Activated naive CD8-positive, alpha-beta T cell treated with anti-CD3 and anti-CD28 coated beads for 36 hours (primary cell): ENCODE measurements at places on chromosomes 2 and 18. TPM values are rescaled to one million over a fixed set of nuclear protein-coding genes. Genes with fewer than 3 reads are reported as not detected.

Gene FAM237A
- not detected for total RNA-seq

- DNase-seq = no peak
These were observed 83.9 kb downstream of the CERS6 start for GRCh38 chr2:168539945-168540344.

DNA sequence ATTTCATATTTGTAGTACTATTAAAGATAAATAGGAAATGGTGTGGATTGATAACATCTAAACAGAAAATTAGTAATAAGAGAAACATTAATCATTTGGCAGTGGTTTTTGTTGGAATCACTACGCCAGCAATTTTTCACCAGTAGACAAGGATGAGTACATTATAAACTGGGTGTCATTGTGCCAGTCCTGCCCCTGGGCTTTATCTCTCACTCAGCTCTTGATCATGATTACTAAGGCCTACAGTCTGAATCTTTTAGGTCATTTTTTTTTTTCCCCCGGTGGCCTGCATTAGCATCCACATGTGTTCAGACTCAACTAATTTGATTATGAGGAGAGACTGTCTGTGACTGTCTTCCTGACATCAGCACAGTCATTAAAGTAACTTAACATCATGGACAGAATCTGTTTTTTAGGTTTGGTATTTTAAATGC is 16.2 kb downstream of the GULP1 start:
- no peak for DNase-seq

Gene IGFBP5
- not detected for total RNA-seq

- DNase-seq = no peak
These were observed 40.0 kb downstream of the IL1RL2 start for GRCh38 chr2:102226612-102227391.

GRCh38 chr2:239167011-239167673 is 233.7 kb downstream of the HDAC4 start:
- no peak for DNase-seq

GRCh38 chr2:1584051-1584531 is 160.2 kb downstream of the PXDN start:
- no peak for DNase-seq

Gene CWC22
- 28.5 TPM for total RNA-seq

Gene PIGN
- 25.0 TPM for total RNA-seq

DNA sequence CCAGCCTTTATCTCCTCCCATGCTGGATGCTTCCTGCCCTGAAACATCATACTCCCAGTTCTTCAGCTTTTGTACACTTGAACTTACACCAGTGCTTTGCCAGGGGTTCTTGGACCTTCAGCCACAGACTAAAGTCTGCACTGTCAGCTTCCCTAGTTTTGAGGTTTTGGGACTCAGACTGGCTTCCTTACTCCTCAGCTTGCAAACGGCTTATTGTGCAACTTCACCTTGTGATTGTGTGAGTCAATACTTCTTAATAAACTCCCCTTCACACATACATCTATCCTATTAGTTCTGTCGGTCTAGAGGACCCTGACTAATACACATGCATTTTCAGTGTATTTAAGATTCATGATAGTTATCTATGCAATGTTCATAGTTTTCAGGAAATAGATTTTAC is 35.8 kb upstream of the ZNF804A start:
- DNase-seq = no peak

GRCh38 chr2:105675841-105676240 is 68.9 kb upstream of the NCK2 start:
- DNase-seq = no peak

GRCh38 chr18:41982942-41983660 is 28.1 kb downstream of the PIK3C3 start:
- no peak for DNase-seq

DNA sequence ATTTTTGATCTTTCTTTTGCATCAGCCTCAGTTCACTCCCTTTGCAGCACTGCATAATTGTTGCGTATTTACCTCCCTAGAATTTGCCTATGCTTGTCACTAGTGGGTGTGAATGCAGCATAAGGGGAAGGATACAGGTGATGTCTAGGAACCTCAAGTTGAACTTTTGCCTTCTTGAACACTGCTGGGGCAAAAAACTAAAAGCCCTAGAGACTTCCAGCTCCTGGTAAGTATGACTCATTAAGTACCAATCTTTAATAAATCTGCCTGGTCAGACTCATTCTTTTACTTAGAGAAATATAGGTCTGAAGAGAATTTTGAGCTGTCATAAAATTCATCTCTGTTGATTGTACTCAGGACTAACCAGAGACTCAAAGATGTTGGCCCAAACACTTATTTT is 547.3 kb upstream of the FANCL start:
- DNase-seq = no peak

DNA sequence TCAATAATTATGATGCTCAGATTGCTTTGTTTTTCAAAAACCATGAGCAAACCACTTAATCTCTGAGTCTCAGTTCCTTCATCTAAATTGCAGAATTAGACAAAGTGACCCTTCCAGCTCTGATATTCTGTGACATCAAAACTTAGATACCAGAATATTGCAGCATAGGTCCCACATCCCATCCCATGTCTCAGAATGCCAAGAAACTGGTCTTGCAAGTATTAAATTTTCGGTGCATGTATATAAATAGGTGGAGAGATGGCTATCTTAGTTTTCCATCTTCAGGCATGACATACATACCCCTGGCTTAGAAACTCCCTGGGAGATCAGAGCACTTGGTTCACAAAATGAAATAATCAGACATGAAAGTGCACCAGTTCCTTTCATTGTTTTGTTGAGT is 39.8 kb downstream of the WDR75 start:
- DNase-seq = no peak

DNA sequence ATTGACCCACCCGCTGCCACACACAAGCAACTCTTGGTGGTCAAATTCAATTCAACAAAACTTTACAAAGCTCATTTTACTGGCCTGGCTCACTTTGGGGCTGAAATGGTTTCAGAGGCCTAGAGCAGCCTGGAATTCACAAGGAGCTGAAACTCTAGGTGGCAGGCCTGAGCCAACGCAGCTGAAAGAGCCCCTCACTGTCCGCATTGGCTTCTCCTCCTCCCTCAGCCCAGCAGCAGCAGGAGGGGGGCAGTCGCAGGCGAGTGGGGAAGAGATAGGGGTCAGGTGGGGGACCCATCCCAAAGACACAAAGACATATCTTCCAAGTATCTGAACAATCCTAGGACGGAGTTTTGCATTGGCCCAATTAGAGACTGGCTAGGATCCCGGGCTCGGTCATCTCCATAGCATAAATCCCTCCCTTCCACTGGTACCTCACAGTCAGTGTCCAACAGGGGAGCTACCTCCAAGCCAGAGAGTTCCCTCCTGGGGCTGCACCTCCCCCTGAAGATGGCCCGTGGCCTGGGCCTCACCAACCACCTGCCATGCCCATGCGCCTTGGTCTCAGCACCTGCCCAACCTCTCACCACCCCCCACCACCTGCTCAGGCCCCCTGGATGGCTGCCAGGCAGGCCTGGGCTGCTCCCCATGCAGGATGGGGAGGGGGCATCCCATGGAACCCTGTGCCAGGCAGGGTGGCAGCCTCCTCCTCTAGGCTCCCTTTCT is 113.4 kb downstream of the ZBTB7C start:
- DNase-seq = no peak

- no peak for DNase-seq
These were observed 115.7 kb upstream of the LRATD1 start for GRCh38 chr2:14516844-14517243.

Gene FER1L5
- total RNA-seq = not detected
